Activated CD4-positive, alpha-beta T cell treated with anti-CD3 and anti-CD28 coated beads, Interleukin-2, amount 10 ng/mL, durations not matched to agents 7 days and 5 days (primary cell): ENCODE measurements at places on chromosomes 6 and 20.

DNA sequence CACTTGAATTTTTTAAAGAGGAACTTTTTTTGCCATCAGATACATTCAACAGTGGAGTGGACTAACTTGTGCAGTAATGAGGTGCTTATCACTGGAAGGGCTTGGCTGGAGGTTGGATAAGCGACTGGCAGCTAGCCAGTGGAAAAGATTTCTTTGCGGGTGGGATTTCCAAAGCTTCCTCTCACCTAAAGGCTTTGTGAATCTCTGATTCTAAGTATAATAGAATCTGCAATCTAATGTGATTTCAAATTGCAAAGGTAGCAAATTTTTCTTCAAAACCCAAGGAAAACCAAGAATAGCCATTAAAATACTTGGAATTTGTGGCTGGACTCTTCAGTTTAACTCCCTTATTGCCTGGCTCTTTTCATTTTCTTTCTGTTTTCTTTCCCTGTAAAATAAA lies 460.4 kb upstream of the MARCKS start:
- DNase-seq: no peak

DNA sequence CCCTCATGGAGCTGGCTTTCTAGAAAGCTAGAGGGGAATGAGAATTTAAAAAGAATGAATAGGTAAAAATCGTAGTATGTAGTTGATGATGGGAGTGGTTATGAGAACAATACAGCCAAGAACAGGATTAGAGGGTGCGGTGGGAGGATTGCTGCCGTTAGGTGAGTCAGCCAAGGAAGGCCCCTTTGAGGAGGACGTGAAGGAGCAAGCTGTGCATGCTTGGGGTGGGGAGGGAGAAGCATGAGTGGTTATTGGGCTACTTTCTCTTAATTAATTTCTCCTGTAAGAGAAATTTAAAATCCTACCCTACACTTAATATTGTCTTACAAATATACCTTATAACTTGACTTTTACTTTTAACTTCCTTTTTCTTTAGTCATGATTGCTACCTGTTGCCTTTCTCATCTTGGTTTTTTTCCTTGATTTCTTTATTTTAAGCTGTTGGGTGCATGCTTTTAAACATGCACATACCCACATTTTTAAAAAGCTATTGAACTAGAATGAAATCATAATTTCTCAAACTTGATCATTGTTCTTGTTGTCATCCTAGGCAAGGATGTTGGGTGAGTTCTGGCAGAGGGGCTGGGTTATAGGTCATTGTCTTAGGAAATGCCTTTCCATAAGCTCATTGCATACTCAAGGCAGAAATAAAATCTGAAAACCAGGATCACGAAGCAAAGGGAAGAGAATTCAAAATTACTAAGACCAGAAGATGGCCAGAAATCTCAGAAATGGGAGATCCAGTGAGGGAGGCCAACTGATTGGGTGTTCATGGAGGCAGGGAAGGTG lies 114.5 kb downstream of the TCP11 start:
- DNase-seq: no peak

GRCh38 chr6:107493158-107494057 lies 3.5 kb downstream of the SOBP start:
- no peak for DNase-seq

DNA sequence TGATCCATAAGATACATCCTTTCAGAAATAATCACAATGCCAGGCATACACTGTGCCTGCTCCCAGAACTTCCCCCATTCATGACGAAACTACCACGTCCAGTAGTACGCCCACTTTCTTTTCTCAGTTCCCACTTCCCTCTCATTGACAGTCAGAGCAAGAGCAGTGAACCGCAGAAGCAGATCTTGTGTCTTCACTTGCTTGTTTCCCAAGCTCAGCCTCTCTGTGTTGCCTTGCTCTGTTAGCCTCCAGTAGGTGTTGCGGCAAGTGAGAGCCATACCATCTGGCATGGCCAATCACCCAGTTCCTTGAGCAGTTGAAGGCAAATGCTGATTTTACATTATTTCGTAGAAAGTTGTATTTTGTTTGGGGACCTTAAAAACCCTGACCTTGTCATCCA lies 11.7 kb downstream of the UST start:
- DNase-seq: peak; percentile 45

- DNase-seq: no peak
Observed at GRCh38 chr6:113627480-113627879, 229.7 kb upstream of the MARCKS start.

- DNase-seq: no peak
Observed at GRCh38 chr20:53713328-53714056, 119.9 kb upstream of the ZNF217 start.

DNA sequence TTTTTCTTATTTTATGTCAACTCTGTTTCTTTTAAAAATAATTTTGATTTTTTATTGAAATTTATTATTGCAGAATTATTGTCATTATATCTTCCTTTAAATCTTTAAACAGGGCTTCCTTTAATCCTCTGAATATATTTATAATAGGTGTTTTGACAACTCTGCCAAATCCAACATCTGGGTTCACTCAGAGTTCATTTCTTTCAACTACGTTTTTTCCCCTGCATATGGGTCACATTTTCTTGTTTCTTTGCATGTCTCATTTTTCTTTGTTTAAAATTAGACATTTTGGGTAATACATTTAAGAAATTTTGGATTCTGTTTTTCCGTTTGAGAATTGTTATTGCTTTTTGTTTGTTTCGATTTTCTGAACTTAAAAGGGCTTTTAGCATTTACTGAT lies 655.1 kb upstream of the CITED2 start:
- DNase-seq: no peak

- DNase-seq: no peak
Observed at GRCh38 chr6:142476452-142476851, 174.6 kb downstream of the ADGRG6 start.

GRCh38 chr6:152296648-152297376 lies 340.4 kb downstream of the SYNE1 start:
- no peak for DNase-seq

DNA sequence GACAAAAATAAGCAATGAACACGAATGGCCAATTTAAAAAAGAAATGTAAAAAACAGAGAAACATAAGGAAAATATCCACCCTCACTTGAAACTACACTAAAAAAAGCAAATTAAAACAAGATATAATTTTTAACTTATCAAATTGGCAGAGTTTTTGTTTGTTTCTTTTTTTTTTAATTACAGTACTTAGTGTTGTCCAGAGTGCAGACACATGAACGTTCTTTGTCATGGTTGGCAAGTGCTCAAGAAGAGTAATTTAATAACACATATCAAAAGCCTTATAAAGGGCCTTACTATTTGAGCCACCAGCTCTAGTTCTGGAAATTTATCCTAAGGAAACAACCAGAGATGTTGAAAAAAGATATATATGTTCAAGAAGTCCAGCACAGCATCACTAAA lies 142.3 kb downstream of the ATXN1 start:
- no peak for DNase-seq

DNA sequence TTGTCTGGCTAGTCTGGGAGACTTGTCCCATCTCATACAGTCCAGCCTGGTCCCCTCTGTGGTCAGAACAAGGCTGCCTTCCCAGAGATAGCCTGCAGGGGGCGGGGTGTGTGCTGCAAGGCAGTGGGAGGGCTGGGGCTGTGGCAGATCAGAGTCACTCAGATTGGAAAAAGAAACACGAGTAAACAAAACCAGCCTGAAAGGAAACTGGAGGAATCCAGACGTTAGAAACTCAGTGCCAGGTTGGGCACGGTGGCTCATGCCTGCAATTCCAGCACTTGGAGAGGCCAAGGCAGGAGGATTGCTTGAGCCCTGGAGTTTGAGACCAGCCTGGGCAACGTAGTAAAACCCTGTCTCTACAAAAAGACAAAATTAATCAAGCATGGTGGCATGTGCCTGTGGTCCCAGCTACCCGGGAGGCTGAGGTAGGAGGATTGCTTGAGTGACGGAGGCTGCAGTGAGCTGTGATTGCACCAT lies 20.2 kb downstream of the LEMD2 start:
- DNase-seq: peak; percentile 80
